ENCODE measurements at places on chromosomes 2 and 18.

- DNase-seq: no peak
These were observed 31.9 kb downstream of the GAD1 start for GRCh38 chr2:170848587-170848986.

- no peak for DNase-seq
These were observed 3.8 kb downstream of the NT5C1B start for GRCh38 chr2:18585526-18585925.

GRCh38 chr2:96769814-96770213 lies 9.1 kb downstream of the CNNM4 start:
- no peak for DNase-seq

- DNase-seq: peak; percentile 34
These were observed 148.0 kb upstream of the ALPP start for GRCh38 chr2:232230560-232230959.

DNA sequence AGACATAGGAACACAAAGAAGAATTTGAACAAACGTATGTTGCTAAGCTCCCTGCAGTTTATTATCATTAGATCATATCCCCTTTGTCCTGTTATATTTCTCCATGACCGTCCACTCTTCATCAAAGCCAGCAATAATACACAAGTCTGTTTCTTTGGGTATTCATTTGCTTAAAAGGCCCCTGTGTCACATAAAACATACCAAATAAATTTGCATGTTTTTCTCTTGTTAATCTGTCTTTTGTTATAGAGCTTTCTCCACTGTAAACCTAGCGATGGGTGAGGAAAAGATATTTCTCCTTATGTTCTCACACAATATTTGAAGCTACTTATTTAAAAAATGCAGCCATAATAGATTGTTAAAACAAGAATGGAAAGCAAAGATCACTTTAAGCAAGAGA lies 42.9 kb upstream of the REL start:
- no peak for DNase-seq

DNA sequence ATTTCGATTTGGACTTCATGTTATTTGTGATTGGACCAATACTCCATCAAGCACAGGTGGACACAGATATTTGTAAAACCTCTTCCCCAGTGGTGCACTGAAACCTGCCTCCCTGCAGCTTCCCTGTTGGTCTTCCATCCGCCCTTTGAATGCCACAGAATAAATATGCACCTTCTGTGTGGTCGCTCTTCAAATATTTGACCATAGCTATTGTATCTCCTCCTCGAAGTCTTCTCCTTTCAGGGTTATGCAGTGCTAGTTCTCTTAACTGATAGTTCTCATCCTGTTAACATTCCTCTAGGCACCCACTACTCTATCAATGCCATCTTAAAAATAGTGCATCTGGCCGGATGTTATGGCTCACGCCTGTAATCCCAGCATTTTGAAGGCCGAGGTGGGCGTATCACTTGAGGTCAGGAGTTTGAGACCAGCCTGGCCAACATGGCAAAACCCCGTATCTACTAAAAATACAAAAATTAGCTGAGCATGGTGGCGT lies 12.5 kb downstream of the SPATS2L start:
- no peak for DNase-seq

- DNase-seq: no peak
These were observed 193.5 kb downstream of the SS18 start for GRCh38 chr18:25896956-25897355.

DNA sequence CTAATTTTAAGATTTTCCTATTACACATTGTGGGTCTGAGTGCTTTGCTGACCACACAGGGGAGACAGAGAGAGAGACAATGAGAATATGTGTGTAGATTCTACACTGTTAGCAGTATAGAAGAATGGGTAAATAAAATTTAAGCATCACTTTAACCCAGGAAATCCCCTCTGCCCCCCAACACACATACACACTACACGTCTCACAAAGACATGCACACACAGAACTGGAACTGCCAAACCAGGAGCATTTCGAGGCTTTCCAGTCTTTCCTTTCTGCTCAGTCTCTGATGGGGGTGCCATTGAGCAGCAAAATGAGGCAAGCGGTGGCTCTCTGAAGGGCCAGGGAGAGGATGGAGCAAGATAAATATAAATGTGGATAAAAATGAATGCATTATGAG lies 2.5 kb downstream of the MERTK start:
- no peak for DNase-seq

GRCh38 chr18:22344908-22345670 lies 72.6 kb downstream of the CTAGE1 start:
- DNase-seq: no peak

- no peak for DNase-seq
These were observed 7.6 kb upstream of the TRIB2 start for GRCh38 chr2:12709207-12709522.

DNA sequence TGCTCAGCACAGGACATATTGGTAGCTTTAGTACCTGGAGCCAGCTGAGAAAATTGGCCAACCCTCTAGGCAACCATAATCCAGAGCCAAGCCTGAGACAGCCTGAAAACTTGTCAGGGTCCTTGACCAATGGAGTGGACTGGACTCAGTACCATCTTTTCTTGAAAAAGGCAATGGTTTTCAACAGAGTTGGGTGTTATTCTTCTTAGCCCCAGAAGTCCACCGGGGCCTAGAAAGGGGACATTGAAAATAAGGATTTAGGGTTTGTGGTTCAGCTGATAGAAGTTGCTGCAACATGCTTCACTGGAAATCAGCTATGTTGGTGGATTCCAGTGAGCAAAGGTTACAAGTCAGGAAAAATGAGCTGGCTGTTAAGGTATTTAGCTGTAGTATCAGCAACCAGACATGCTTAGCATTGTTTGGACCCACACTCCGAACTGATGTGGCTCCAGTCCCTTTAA lies 22.1 kb upstream of the CNOT11 start:
- no peak for DNase-seq

DNA sequence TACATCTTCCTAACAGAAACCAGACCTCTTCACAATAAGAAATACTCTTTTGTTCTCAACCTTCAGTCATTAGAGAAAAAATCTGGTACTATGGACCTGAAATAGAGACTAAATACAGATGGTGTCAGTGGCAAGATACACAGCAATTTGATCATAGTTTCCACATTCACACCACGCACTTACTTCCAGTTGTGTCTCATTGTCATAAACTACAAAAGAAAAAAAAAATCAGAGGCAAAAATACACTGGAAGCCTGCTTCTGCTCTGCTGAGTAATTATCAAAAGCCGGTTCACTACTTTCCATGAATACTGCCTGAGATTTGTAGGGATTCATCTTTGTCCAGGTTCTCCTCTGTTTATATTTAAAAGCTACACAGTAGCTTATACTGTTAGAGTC lies 182.6 kb downstream of the PID1 start:
- DNase-seq: no peak

DNA sequence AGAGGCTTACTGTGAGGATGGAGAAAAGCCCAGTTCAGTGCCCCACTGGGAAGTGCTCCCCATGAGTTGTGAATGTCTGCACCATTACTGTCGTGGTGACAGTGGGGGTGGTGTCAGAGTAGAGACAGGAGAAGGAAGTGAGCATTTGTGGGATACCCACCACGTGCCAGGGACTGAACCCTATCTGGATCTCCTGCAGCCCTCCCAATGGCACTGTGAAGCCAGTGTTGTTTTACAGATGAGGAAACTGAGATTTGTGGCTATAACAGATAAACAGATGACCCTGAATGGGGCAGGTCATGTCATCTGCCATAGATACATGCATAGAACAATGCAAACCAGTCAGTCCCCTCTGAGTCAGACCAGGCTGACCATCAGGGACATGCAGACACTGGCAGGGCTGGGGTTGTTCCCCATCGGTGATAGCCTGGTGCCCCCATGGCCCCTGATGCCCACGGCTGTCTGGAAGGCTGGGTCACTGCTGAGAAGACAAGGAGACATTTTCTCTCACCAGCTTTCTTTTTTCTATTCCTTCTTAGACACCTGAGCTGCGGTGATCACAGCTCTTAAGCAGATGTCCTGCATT lies 60.8 kb downstream of the EMILIN2 start:
- no peak for DNase-seq

- DNase-seq: no peak
These were observed 55.7 kb upstream of the ACTR3 start for GRCh38 chr2:113834051-113834730.

DNA sequence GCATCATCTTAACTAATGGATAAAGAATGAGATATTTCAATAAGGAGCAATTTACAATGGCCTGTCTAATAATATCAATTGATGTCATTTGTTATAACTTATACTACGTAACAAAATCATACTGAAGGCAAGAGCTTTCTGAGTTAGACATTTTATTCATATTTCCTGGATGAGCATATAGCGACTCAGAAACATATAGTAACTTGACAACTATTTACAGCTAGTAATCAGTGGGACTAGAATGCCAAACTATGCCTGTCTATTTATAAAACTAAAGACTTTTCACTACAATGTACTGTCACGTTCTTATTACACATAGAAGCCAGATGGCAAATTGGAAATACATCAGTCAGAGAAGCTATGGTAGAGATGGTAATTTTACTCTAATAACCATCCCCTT lies 766.2 kb upstream of the TMEFF2 start:
- no peak for DNase-seq

- no peak for DNase-seq
These were observed 32.4 kb downstream of the ACTR3 start for GRCh38 chr2:113922335-113922734.

DNA sequence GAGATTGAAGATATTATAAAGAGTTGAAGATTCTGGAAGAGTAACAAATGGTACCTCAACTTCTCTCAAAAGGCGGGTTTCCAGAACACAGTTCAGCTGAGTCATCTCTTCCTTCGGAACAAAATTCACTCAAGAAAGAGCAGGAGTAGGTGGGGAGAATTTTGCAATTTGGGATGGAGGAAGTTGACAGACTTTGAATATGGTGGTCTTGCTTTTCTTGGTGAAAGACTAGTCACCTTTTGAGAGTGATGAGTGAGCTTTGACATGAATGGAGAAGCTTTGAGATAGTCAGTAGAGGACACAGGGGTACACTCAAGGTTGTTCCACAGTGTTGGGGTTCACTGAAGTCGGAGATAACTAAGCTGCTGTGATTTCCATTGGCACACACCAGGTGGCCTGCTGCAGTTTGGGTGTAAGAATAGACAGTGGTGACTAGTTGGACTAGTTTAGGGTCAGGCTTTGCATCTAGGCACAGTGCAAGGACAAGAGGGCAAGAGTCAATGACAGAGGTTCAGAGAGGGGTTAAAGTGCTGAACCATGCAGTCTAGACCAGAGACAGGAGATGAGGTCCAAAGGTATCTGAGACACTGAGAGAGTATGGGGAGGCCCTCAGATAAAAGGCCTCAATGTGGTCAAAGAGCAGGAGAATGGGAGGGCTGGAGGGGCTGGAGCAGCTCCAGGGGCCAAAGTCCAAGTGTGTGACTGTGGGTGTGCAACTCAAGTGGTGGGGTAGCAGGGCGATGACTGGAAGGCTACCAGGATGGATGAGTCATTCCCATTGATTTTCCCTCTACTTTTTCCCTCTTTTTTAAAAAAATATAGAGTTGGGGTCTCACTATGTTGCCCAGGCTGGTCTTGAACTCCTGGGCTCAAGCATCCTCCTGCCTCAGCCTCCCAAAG lies 7.7 kb downstream of the CCL20 start:
- DNase-seq: no peak

DNA sequence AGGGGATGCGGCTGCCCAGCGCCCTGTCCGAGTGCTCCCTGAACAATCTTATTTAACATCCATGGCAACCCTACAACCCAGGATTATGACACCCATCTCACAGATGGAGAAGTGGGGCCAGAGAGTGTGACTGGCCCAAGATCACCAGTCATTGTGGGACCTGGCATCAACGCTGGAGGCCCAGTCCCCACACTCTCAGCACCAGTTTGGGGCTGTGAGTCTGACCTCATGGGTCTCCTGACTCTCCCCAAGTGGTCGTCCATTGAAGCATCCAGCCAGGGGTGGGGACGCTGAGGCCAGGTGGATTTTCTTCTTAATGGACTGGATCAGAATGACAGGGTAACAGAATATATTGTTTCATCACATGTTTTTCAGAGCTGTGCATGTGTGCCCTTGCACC lies 24.5 kb downstream of the MAL start:
- DNase-seq: no peak

DNA sequence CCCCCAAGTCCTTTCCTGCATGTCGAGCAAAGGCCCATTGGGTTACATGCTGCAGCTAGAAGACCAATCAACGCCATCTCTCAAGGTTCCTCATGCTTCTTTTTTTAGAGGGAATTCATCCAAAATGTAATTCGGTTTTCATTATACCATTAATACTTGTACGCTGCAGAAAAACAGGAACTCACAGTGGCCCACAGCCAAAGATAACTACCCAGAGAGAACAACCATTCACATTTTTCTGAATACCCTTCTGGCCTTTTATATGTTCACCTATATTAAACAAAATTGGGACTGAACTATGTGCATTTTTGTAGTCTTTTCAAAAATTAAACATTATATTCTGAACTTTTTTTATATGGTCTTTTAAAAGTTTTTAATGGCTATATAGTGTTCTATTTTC lies 25.8 kb downstream of the FARP2 start:
- DNase-seq: no peak

DNA sequence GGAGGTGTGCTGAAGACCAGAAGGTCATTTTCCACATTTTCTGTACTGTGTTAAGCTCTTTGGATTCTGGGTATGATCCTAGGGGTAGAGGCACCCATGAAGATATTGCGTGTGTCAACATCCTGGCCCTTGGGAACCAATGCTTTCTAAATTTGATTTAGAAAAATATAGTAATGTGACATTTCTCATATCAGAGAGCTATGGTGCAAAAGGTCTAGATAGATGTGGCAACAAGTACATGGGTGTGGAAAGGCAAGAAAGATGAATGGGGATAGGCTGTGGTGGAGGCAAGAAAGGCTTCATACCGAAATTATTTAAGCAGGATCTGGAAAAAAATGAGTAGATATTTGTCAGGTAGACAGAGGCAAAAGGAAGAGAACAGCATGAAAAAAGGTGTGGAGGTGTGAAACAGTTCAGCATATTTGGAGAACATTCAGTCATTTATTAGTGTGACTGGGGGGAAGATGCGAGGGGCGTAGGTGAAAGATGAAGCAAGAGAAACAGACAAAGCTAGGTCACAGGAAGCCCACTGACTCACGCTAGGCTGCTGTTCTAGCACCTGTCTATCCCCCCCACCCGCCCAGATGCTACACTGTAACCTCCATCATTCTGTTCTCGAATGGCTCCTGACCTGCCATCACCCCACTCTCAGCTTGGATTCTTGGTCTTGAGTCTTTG lies 11.7 kb downstream of the DOK1 start:
- DNase-seq: peak; percentile 27

- DNase-seq: no peak
These were observed 474.3 kb downstream of the ERBB4 start for GRCh38 chr2:212064318-212064717.

DNA sequence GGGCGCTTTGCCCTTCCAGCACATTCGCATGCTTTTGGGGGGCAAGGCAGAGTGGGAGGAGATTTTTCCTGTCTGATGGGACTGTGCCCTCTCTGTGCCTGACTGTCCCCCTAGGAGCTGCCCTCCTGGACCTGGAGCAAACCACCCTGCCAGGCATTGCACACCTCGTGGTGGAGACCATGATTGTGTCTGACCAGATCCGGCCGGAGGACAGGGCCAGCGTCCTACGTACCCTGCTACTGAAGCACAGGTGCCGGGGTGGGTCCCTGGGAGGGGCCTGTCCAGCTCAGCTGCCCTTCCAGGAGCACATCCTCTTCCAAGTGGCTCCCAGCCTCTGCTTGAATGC lies 5.3 kb downstream of the SLC4A3 start:
- DNase-seq: no peak

GRCh38 chr18:68660354-68661183 lies 54.3 kb downstream of the TMX3 start:
- DNase-seq: no peak

GRCh38 chr2:67974559-67975430 lies 88.0 kb downstream of the C1D start:
- DNase-seq: no peak

GRCh38 chr2:64192125-64192479 lies 47.9 kb upstream of the PELI1 start:
- no peak for DNase-seq

Measured in stimulated activated CD4-positive, alpha-beta T cell treated with anti-CD3 and anti-CD28 coated beads, Interleukin-15, amount 100 ng/mL, for 48 hours (primary cell).